ENCODE measurements at places on chromosomes 3 and 15. TPM values are rescaled to one million over a fixed set of nuclear protein-coding genes. Genes with fewer than 3 reads are reported as not detected.
A peak's percentile ranks its signal among the peaks of the same experiment; 100 is the strongest.

- H3K36me3 ChIP-seq: no peaks in the 10 kb centered on the region
- no peak overlapping the region for H3K4me3 ChIP-seq
- no peak overlapping the region for H3K27ac ChIP-seq
- no peaks in the 10 kb centered on the region for H3K27me3 ChIP-seq
Observed at GRCh38 chr3:170622369-170623159, 36.7 kb upstream of the SLC7A14 start.

DNA sequence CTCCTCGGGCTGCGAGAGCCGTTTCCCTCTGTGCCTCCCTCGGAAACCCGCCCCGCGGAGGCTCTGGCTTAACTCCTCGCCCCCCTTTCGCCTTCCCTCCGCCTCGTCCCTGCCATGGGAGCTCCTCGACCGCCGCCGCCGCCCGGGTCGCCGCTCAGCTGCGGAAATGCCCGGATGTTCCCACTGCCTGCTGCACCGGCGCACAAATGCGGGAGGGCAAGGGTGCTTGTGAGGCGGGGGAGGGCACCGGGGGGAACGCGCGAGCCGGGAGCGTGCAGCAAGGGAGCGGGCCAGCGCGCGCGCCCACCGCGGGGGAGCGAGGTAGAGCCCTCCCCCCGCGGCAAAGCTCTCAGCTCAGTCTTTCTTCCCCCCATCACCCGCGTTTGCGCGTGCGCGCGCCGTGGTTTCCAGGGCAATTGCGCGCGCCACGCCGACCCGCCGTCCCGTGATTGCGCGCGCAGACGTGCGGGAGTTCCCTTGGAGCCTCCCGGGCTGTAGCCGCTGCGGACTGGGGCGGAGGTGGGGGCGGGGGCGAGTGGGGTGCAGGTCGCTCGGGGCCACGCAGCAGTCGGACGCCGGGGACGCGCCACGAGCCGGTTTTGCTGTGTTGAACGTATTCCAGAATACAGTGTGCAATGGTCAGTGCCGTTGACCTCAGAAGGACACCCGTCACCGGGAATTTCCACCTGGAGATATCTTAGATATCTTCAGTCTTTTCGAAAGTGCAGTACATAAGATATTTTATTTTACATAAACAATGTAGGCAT, at the start of gene DMXL2:
DMXL2 (minus strand) TSS at position 168 of the 767 bp plus-strand sequence. CDS start 226 bp downstream, outside the sequence.
- no peaks in the 10 kb centered on the region for H3K36me3 ChIP-seq
- peak within 1 kb of the TSS; percentile 92 for H3K4me3 ChIP-seq
- DNase-seq: peak; percentile 51

The TERC gene
- 6.0 TPM for total RNA-seq

DNA sequence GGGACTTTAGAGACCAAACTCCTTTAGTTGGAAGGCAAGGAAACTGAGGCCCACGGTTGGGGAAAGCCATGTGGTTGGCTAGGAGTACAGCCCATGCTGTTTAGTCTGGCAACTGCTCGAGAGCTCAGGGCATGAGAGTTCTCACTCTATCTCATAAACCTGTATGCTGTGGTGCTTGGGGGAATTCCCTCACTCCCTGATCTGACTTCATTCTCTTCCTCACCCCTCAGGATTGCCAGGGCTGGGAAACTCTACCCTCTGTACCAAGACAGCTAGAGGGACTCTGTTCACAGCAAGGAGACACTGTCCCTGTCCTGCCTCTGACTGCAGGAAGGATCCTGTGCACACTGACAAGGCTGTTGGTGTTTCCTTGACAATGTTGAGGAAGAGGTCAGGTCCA, 230.2 kb downstream of the ZNF621 start:
- H3K36me3 ChIP-seq: no peaks in the 10 kb centered on the region
- H3K4me3 ChIP-seq: no peak overlapping the region
- no peak for DNase-seq
- H3K27me3 ChIP-seq: peaks cover 38% of the 10 kb centered on the region

The ROBO1 gene
- not detected for total RNA-seq

The ITIH4 gene
- 25.8 TPM for total RNA-seq

GRCh38 chr15:39110746-39111145, 470.1 kb upstream of the THBS1 start:
- peaks cover 11% of the 10 kb centered on the region for H3K27me3 ChIP-seq
- H3K36me3 ChIP-seq: no peaks in the 10 kb centered on the region
- no peaks in the 10 kb centered on the region for H3K4me1 ChIP-seq
- H3K27ac ChIP-seq: no peak overlapping the region
- no peak overlapping the region for H3K4me3 ChIP-seq
- no peak for DNase-seq

GRCh38 chr3:181253796-181254195, 264.3 kb upstream of the DNAJC19 start:
- H3K4me1 ChIP-seq: no peaks in the 10 kb centered on the region
- DNase-seq: no peak
- H3K27me3 ChIP-seq: no peaks in the 10 kb centered on the region
- H3K4me3 ChIP-seq: no peak overlapping the region
- no peaks in the 10 kb centered on the region for H3K36me3 ChIP-seq

The ATP13A4 gene
- 1.2 TPM for total RNA-seq

GRCh38 chr3:4850928-4851265, 128.3 kb upstream of the BHLHE40 start:
- H3K36me3 ChIP-seq: no peaks in the 10 kb centered on the region
- H3K27ac ChIP-seq: peak overlapping the region; percentile 100
- no peaks in the 10 kb centered on the region for H3K27me3 ChIP-seq
- peak overlapping the region; percentile 43 for H3K4me3 ChIP-seq
- H3K4me1 ChIP-seq: peaks cover 57% of the 10 kb centered on the region
